ENCODE measurements at places on chromosomes 4 and X. TPM values are rescaled to one million over a fixed set of nuclear protein-coding genes. Genes with fewer than 3 reads are reported as not detected.

Gene USP26
- polyA plus RNA-seq = not detected

DNA sequence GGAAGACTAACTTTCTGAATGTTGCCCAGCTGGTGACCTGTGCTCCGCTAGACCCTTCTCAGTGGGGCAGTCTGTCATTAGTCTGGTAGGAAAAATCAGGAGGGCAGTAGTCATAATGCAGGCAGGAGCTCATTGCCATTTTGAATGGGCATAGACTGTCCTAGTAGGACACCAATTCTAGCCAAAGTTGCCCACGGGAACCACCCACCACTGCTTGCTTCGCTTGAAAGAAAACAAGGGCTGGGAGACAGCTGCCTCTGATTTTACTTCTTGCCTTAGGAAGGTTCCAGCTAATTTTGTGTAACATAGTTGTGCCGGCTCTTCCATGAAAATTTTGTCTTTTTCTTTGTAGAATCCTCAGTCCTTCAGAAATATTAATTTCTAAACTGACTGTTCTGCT lies 23.3 kb downstream of the HOPX start:
- no peak for DNase-seq

DNA sequence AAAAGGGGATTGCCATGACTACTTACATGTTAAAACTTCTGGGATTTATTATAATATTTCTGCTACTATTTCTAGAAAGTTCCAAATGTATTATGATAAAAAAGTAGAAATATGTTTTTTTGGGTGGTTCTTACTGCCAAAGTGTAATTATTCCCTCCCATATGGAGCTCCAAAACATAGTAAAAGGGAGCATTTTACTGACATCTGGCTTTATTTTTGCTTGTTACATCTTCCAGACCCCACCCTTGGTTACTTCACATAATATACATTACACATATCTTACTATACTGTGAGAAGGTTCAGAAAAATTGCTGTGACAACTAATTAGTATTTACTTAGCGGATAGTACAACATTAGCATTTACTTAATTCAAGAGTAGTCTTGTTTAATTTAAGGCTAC lies 205.1 kb upstream of the TLL1 start:
- DNase-seq = no peak

GRCh38 chrX:21181232-21181853 lies 192.9 kb upstream of the CNKSR2 start:
- no peak for DNase-seq

Gene SOD3
- 111 TPM for polyA plus RNA-seq

DNA sequence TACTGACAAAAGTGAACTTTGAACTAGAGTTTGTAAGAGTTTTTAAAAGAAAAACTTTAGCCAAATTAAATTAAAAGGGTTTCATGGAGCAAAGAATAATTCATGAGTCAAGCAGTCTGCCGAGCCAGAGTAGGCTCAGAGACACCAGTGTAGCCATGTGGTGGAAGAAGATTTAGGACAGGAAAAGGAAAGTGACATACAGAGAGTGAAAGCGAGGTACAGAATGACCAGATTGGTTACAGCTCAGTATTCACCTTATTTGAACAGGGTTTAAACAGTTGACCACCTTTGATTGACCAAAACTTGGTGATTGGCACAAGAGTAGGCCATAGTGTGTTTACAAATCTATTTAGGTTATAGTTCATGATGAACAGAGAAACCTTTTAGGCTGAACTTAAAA lies 377.8 kb downstream of the KLHL4 start:
- DNase-seq = no peak

- DNase-seq = no peak
Measured at GRCh38 chr4:189771696-189772361, 168.8 kb upstream of the FRG1 start.

GRCh38 chr4:122978789-122979188 lies 56.4 kb upstream of the NUDT6 start:
- no peak for DNase-seq

- DNase-seq = no peak
Measured at GRCh38 chr4:36174570-36174969, 69.7 kb downstream of the ARAP2 start.

Gene AADAT
- polyA plus RNA-seq = 4.6 TPM

Gene F8A2
- not detected for polyA plus RNA-seq

DNA sequence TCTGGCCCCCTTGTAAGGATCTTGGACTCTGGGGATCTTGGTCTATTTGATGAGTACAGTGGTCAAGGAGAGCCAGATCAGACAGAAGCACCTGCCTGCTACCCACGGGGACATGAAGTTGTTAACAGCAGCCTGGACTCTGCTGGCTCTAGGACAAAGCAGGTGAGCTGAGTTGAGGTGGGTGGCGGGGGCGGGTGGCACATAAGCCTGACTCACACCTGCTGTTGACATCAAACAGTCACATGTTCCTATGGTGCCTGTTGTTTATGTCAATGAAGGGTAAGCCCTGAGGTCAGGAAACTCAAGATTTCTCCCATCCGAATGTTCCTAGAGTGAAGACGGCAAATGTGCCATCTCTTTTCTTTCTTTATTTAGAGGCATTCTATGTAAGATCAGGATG lies 50.1 kb upstream of the CLNK start:
- no peak for DNase-seq

- DNase-seq = no peak
Measured at GRCh38 chrX:7996414-7996813, 69.2 kb upstream of the PNPLA4 start.

- no peak for DNase-seq
Measured at GRCh38 chr4:38266616-38267015, 306.4 kb downstream of the PTTG2 start.

Gene GLUD2
- polyA plus RNA-seq = 3.2 TPM

- no peak for DNase-seq
Measured at GRCh38 chr4:180657881-180658280, 1585.3 kb upstream of the TENM3 start.

- DNase-seq = no peak
Measured at GRCh38 chrX:151919610-151920009, 6.9 kb downstream of the MAGEA4 start.

Gene HS3ST1
- polyA plus RNA-seq = 1.1 TPM

All from kidney (tissue), 22 donors.